GM12891 (cell line): ENCODE measurements at places on chromosomes 2 and 18.

- no peak for DNase-seq
These were observed 44.1 kb downstream of the GATA6 start for GRCh38 chr18:22213333-22213973.

GRCh38 chr2:144935191-144935590, 415.3 kb upstream of the ZEB2 start:
- DNase-seq: no peak

GRCh38 chr2:239327536-239328350, 73.1 kb downstream of the HDAC4 start:
- no peak for DNase-seq

DNA sequence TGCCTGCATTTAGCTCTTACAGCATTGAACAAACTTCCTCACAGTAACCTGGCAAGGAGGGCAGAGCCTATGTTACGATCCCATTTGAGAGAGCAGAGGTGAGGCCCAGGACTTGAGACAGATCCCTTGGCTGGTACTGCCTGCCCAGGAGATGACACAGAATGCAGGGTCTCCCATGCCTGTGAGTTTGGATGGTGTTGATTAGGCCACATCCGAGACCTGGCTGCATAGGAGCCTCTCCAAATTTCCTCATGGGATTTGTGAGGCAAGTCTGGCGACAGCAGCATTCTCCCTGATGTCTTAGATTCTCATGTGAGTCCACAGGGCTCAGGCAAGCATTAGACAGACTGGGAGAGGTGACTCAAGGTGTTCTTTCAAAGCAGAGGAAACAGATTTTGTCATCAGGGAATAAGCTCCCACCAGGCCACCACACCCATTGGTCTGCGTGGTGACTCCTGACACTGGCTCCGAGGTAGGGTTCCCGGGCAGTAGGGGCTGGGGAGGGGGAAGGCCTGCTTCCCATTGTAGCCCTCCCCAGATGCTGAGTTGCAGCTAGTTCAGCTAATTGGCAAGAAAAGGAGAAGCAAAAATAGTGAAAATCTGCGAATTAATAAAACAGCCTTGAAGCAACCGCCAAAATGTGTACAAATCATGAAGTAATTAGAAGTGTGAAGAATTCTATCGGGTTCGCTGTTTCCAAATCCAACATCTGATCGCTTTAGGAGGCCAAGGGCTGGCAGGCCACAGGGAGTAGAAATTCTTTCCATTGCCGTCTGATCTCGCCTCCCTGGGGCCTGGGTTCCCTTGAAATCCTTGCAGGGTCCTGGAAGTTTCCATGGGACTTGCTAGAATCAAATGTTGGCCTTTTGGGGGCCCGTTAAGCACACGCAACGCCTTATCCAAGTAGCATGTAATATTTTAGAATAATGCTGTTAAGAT, 68.0 kb downstream of the MAPK4 start:
- DNase-seq: no peak

DNA sequence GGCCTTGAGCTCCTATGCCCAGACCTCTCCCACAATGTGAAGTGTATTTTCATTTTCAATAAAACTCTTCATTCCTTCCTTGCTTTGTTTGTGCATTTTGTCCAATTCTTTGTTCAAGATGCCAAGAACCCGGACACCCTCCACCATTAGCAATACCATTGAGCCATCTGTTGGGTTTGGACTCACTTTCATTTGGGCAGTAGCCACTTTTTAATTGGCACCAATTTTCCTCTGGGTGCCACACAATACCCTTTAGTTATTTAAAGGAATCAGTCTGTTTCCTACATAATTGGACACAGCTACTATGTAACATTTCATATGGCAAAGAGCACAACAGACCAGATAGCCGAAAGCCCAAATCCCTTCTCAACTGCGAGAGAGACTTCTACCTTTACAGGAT, 22.5 kb upstream of the SLC35G4 start:
- DNase-seq: no peak
